ENCODE measurements at places on chromosomes 4 and X.

DNA sequence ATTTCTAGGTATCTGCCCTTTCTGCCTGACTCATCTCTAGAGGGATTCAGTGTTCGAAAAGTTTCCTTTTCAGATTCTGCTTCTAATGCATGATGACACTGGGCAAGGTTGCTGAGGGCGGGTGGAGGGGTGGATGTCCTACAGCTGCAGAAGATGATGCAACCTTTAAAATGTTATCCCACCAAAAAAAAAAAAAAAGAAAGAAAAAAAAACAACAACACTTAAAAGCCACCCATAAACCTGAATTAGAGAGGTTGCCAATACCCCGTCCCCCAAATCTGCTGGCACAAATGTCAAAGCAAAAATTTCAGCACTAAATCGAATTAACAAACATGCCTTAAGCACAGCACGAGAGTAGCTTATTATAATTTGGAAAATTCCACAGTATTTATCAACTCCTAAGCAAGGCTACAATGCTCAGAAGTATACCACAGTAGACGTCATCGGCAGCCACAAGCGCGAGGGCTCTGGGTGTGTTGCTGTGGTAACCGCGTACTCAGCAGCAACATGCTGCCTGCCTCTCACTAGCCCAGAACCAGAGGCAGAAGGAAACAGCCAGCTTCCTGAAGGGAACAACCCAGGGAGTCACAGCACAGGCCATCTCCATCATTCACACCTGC is 167.5 kb upstream of the MAP3K15 start:
- peak; percentile 90 for DNase-seq

- DNase-seq: no peak
Observed at GRCh38 chrX:48498374-48498809, 10.4 kb upstream of the PORCN start.

DNA sequence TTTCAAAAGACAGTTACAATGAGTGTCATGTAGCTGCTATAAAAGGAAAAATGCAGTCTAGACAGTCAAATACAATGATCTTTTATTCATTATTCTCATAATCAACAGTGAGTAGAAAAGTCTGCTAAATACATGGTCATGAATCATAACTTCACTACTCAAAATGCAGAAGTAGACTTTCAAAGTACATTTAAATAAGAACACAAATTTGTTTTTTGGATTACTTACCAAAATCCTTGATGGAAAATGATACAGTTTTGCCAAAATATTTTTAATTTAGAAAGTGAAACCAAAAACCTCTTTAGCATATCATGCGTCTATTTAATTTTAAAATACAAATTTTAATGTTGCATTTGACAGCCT is 4.9 kb downstream of the ACSL4 start:
- peak; percentile 59 for DNase-seq

- no peak for DNase-seq
Observed at GRCh38 chrX:132576939-132577338, 88.1 kb upstream of the MBNL3 start.

GRCh38 chr4:78220283-78220682 is 163.2 kb downstream of the FRAS1 start:
- no peak for DNase-seq

DNA sequence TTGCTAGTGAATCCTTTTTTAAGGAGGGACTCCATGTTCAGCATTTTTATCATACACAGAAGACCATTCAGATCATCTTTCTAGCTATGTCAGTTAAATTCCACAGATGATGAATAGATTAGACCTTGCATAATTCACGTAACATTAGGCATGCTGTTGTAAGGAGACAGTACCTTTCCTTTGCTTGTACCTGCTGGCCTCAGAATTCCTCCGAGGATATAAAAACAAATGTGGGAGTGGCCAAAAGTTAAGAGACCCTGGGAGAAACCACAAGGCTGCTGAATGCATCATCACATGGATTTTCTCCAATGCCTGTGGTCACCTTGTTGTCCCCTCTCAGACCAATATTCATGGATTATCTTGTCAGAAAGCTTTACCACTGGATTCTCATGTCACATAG is 201.4 kb downstream of the MAGEB17 start:
- no peak for DNase-seq

GRCh38 chr4:107017443-107018343 is 18.4 kb downstream of the DKK2 start:
- DNase-seq: no peak

GRCh38 chr4:146577111-146577510 is 55.4 kb upstream of the SLC10A7 start:
- no peak for DNase-seq

GRCh38 chr4:158814636-158815330 is 46.0 kb downstream of the FNIP2 start:
- no peak for DNase-seq

GRCh38 chr4:116073051-116073450 is 959.6 kb upstream of the NDST4 start:
- no peak for DNase-seq
